ENCODE measurements at places on chromosomes 6 and 20.

- DNase-seq = no peak
Measured at GRCh38 chr20:61254881-61255626, 3.0 kb downstream of the CDH4 start.

DNA sequence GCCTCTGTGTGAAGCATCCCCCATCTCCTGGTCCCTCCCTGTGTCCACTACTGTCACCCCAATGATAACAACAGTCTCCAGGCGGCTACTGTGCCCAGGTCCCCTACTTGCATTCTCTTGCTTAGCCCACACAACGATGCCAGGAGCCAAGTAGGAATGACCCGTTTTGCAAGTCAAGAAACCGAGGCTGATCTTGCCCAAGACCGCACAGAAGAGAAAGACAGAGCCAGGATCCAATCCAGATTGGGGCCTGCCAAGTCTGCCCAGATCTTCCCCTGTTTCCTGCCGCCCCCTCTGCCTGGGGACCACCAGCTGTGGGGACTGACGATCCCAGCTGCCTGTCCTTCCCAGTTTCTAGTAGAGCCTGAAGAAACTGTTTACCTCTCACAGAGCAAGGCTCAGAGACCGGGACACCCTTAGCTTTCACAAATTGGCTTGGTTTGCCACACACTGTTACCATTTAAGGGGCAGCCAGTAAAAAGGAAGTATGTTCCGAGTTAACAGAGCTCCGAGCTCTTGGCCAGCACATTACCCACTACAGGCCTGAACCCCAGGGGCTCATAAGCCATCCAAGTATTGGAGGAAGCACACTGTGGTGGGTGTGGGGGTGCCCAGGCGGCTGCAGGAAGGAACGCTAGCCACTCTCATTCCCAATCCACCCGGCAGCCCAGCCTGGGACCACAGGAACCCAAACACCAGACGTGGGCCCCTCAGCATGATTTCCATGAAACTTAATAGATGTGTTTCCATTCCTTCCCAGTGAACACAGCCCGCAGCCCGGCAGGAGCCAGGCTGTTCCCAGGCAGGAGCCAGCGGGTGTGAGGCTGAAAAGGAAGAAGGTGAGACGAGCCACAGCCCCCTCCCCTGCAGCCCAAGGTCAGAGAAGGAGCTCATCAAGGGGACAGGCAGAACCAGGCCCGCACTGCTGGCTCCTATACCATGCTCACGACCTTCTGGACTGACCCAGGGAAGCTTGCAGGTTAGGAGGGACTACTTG lies 7.9 kb downstream of the KIAA1755 start:
- DNase-seq = no peak

- DNase-seq = peak; percentile 49
Measured at GRCh38 chr6:28981833-28982475, 23.2 kb downstream of the ZNF311 start.

DNA sequence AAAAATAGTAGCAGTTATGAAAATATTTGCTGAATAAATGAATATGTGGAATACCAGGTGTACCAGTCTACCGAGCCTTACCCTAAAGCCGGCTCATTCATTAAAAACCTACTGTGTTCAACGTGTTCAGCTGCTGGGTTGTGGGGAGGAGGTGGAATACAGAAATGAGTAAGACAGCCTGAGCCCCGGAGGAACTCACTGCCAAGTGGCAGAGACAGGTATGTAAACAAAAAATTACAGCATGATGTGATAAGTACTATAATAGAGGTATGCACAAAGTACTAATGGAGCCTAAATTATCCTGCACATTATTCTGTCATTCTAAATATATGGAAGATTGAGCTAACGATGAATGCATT lies 6.8 kb upstream of the ADTRP start:
- DNase-seq = no peak
